Stimulated activated CD4-positive, alpha-beta T cell treated with anti-CD3 and anti-CD28 coated beads, Interleukin-12 subunit alpha, Interleukin-12 subunit beta, amount 100 ng/mL, for 48 hours (primary cell): ENCODE measurements at places on chromosomes 3 and 15.

DNA sequence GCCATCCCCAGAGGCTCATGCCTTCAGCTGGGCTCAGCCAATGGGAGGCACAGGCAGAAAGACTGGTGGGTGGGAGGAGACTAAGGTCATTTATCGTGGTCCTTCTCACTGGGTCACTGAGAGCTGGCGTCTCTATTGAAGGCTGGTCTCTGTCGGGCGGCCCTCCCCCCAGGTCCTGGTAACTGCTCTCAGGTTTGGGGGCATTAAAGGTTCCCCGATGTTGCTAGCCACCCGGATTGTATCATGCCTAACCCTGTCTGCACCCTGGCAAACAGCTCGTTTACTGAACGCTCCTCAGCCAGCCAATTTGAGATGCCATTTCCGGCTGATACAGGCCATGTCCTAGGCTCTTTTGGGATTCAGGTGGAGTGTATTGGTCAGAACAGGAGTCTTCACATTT, 10.5 kb downstream of the SELENOS start:
- no peak for DNase-seq

DNA sequence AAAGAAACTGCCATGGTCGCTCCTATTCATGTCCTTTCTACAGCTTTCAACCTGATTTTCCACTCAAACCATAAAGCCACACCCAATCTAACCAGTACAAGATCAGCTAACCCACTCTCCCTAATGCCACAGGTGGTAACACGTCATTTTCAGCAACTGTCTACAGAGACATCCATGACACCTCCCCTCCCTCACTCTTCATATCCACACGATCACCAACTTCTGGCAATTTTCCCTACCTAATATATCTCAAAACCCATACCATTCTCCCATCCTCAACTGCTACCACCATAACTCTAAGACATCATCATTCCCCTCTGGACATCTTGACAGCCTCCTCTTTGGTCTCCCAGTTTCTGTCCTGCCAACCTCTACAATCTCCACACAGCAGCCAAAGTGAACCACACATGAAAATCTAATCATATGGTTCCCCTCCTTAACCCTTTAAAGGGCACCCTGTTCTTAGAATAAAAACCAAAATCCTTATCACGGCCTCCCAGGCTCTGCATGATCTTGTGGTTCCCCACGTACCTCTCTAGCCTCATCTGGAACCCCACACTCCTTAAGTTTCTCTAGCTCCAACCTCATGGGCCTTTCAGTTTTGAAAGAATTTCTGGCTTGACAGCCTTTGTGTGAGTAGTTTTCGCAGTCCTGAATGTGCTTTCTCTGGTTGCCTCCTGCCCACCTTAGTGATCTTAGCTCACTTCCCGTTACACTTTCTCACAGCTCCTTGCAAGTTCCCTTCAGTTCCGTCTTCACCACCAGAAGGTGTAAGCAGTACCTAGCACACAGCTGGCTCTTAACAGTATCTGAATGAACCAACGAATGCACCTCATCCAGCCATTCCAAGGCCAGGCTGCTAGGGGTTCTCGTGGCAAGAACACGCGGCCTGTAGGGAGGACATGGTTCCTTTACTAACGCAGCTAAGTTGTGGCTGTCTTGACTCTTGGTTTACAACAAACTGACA, 33.4 kb downstream of the SPINK8 start:
- no peak for DNase-seq

DNA sequence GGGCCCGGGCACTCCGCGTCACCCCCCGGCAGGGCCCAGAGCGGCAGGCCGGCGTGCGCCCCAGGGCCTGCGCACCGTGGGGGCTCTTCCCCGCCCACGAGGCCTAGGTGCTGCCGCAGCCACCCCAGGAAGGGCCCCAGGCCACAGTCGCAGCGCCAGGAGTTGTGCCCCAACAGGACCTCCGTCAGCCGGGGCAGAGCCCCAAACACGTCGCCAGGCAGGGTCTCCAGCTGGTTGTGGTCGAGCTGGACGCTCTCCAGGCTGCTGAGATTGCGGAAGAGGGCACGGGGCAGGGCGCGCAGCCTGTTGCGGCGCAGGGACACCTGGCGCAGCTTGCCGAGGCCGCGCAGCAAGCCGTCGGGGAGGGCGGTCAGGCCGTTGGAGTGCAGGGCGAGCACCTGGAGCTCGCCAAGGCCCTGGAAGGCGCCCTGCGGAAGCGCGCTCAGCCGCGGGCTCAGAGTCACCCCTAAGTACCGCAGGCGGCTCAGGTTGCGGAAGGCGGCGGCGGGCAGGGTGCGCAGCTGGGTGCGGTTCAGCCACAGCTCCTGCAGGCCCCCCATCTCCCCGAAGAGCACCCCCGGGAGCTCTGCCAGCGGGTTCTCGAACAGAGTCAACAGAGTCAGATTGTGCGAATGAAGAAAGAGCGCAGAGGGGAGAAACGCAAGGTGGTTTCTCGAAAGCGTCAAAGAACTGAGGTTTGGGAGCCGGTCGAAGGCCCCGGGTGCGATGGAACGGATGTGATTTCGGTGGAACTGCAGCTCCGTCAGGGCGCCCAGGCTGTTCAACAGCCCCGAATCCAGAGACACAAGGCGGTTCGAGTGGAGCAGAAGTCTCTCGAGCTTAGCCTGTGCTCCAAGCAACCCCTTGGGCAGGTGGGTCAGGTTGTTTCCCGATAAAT, 2.0 kb downstream of the GP5 start:
- DNase-seq: no peak

GRCh38 chr15:93862791-93863190, 368.6 kb upstream of the MCTP2 start:
- no peak for DNase-seq

- no peak for DNase-seq
Observed at GRCh38 chr15:94443186-94443585, 211.8 kb downstream of the MCTP2 start.

DNA sequence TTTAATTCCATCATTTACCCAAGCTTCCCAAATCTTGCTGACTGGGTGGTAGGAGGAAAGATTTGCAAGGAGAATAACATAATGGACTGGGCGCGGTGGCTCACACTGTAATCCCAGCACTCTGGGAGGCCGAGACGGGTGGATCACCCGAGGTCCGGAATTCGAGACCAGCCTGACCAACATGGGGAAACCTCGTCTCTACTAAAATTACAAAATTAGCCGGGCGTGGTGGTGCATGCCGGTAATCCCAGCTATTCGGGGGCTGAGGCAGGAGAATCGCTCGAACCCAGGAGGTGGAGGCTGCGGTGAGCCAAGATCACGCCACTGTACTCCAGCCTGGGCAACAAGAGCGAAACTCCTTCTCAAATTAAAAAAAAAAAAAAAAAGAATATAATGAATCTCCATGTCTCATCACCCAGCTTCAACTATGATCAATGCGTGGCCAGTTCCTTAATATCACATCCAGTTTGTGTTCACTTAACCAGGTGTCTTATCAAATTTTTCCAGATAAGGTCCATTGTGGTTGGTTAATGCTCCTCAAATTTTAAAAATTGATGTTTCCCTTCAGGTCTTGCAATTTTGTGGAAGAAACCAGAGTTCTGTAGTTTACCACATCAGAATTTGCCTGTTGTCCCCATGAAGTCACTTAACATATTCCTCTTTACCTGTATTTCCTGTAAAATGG, 1.3 kb upstream of the ABCF3 start:
- no peak for DNase-seq

DNA sequence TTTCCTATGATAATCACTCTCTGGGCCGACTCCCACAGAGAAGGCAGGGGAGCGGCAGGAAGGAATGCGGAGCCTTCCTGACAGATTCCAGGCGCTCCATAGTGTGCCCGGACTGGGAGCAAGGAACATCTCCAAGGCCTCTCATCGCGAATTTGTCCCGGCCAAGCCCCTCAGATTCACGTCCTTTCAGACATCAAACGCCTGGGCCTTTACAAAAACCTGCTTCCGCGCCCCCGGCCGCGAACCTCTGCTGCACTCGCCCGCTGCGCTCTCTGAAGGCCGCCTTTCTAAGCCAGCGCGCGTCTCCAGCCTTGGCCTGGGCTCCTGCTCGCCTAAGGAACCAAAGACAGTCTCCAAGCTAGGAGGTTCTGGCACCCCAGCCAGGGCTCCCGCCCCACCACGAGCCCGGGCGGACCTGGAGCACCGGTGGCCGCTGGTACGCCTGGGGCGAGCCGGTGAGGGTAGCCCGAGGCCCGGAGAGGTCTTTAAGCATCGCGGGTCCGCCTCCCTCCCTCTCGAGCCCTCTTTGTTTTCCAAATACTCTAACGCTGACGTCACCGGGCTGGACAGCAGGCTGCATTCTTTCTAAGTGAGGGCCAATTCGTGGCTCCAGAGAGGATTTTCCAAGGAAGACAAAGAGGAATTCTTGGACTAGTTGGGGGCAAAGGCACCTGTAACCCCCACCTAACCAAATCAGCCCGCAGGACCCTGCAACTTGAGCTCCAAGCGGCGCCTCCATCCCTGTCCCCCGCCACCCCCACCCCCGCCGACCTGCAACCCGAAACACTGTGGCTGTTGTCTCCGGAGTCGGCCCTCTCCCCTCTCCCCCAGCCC, 759 bp downstream of the AMOTL2 start:
- no peak for DNase-seq

DNA sequence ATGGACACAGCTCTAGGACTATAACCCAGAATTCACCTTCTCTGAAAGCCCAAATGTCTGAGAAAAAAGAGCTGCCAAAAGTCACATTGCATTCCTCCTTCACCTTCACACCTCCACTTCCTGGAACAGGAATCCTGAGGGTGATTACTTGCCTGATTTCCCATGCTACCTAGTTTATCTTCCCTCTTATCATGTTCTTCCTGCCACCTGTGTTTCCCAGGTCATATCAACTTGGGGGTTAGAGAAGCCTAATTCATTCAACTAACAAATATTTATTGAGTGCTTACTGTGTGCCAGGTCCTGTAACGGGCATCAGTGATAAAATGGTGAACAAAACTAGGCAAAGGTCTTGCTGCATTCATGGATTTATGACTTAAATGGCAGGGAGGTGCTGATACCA, 279.6 kb upstream of the WNT5A start:
- no peak for DNase-seq

GRCh38 chr3:21502656-21503055, 248.4 kb downstream of the ZNF385D start:
- DNase-seq: no peak

DNA sequence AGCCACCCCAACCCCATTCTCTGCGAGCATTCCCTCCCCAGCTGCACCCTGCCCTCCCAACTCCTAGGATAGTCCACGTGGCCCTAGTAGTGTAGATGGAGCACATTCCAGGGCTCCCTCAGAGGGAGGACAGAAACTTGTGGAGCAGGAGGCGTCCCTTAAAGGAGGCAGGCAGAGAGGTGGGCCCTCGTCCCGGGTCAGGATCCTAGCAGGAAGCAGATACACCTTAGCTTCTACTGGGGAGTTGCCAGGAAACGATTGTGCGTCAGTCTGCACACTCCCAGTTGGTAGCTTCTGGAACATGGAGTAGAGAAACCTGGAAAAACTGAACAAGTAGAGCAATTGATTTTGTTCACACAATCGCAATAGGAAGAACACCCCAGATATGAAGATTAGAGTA, 43.9 kb upstream of the KLHL25 start:
- no peak for DNase-seq

GRCh38 chr15:62648954-62649353, 393.6 kb upstream of the TPM1 start:
- DNase-seq: no peak

DNA sequence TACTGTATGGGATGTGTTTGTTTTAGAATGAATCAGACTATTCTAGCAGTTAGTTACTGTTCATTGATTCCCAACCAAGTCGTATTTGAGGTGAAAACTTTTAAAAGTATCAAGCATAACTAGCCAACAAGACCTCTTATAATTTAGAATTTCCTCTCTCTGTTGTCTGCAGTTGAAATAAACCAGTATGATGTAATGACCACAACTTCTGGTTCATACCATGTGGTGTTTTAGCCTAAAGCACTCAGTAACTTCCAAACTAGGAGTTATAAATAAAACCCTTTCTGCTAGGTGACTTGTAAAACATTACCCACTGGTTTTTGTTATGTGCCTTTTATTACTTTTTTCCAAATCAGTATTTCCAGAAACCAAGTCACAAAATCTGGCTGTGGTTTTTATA, 19.8 kb upstream of the P2RY12 start:
- no peak for DNase-seq

DNA sequence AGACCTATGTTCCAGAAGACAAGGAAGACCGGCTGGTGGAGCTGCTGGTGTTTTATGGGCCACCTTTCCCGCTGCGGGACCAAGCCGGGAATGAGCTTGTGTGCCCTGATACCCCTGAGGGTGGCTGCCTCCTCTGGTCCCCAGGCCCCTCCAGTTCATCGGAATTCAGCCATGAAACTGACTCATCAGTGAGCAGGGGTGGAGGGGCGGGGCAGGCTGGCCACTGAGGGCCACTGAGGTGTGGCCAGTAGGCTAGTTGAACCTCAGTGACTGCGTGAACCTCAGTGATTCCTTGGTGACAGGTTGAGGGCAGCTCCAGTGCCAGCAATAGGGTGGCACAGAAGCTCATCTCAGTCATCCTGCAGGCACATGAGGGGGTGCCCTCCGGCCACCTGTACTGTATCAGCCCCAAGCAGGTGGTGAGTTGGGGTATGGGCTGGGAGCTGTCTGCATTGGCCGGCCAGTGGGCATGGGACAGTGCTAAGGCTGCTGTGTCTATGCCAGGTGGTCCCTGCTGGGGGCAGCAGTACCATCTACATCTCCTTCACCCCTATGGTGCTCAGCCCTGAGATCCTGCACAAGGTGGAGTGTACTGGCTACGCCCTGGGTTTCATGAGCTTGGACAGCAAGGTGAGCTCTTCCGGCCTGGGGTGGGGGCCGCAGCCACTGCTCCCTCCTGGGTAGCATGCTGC, 20.3 kb downstream of the ACAA1 start:
- no peak for DNase-seq

DNA sequence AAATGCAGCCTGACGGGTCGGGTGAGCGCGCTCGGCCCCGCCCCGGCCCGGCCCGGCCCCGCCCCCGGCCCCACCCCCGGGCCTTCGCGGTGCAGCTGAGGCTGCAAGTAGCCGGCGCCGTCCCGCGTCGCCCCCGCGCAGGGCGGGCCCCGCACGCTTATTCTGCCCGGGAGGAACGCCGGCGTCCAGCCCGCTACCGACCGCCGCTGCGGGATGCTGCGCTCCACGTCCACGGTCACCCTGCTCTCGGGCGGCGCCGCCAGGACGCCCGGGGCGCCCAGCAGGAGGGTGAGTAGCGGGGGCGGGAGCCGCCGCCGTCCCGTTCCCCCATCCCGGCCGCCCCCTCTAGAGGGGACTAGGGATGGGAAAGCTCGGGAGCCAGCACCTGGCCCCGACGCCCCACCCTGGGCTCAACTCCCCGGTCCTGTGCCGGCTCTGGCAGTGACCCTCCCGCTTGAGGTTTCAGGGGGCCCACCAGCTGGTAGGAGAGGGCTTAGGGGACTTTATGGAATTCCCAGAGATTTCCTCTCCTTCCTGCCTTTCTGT, at the start of gene MYZAP:
Gene MYZAP (plus strand): TSS at position 83 of the 546 bp plus-strand sequence. CDS start 131 bp downstream, at position 214.
- peak; percentile 12 for DNase-seq

GRCh38 chr15:29540479-29540878, 270.9 kb upstream of the NSMCE3 start:
- DNase-seq: no peak

- DNase-seq: no peak
Observed at GRCh38 chr3:37217098-37217849, 42.9 kb upstream of the LRRFIP2 start.

DNA sequence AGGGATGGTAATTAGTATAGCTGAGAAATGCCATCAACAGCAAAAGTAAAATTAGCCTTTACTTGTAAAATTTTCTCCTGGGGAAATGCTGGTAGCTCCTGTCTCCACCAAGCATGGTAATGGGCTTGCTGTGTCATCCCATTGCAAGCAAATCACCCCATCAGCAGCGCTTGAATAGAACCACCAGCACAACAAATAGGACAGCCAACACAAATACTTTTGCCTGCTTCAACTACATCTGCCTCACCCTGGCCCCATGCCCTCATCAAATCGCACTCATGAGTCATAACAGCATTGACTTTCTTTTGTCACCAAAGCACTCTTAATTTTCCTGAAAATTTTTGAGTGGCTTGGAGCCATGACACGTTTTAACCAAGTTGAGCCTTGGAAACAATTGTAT, 52.6 kb downstream of the ERC2 start:
- no peak for DNase-seq
